ENCODE measurements at places on chromosomes 5 and 9.

GRCh38 chr5:45098483-45098882, 289.7 kb downstream of the MRPS30 start:
- DNase-seq, result no peak

DNA sequence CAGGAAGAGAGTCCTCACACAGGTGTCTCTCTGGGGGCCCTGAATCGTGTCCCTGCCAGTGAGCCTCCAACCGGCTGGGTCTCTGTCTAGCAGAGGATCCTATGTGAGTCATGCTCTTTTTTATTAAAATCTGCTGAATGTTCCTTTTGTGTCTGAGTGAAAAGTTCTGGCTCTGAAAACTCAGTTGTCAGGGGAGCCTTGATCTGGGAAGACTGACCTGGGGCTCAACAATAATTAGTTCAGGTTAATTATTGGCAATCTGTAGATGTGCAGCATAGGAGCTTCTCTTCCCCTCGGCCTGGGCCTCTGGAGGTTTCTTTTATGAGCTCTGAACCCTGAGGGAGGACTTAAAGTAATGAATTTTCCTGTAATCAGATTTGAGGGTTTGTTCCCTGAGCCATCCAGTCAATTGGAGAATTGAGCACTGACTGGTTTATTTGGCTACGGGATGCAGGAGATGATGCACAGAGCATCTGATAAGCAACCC, 45.2 kb downstream of the ALG2 start:
- DNase-seq, result no peak

- DNase-seq, result no peak
Measured at GRCh38 chr9:101469026-101469425, 33.5 kb upstream of the ALDOB start.

DNA sequence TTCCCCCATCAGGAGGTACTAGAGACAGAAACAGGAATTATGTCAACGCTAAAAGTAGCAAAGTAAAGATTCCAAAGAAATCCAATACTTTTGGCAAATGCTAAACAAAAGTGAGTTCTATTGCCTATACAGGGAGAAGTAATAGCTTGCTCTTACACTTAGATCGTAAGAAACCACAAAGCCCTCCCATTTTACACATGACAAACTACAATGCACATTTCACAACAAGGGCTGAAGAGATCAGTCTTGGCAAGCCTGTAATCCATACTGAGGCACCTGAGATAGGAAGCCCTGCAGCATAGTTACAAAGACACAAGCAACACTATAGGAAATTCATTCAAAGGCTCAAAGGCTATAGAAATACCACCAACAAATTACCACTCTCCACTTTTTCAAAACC, 7.7 kb downstream of the HNRNPK start:
- no peak for DNase-seq

GRCh38 chr5:126395198-126395597, 28.0 kb upstream of the GRAMD2B start:
- DNase-seq, result peak; percentile 73

DNA sequence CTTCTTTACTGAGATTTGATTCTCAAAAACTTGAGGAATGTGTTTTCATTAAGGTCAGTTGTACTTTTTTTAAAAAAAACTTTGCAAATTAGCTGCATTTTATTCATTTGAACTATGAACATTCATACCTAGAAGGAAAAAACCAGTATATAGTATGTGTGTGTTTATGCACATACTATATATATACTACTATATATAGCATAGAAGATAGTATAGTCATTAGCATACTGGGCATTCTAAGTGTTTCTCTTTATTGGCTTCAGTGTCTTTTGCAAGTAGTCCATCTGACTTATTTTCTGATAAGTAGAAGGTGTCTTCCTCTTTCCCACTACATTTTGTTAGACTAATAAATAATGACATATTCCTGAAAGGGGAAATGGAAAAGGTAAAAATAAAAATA, 33.0 kb downstream of the ELOVL7 start:
- no peak for DNase-seq

- DNase-seq, result no peak
Measured at GRCh38 chr5:61687371-61687770, 355.3 kb downstream of the ZSWIM6 start.

DNA sequence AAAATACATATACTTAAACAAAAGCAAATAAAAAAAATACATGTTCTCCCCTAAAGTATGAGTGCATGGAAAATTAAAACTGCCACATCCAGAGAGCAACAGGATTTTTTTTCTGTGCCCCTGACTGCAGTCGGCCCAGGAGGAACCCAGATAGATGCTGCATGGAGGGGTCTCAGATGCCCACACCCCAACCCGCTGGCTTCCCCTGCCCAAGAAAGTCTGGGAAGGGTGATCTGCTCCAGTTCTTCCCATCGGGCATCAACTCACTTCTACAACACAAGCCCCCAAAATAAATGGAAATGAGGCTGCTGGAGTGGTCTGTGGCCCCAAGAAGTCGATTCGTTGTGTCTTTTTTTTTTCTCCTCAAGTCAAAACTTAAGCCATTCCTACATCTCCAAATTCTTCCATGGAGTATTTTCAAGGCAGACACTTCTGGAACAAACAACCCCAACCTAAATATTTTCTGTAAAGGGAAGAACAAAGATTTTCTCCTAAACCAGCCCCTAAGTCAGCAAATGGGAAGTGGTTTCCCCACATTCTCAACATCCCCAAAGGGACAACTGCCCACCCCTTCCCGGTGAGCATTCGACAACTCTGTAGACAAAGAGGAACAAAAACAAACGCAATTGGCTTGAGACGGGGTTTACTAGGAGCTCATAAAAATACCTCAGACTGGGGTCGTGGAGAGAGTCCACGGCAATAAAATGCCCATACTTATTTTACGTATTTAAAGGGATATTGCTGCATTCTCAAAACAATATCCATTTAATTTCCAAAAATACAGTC, 46.7 kb downstream of the ROR2 start:
- DNase-seq, result no peak

DNA sequence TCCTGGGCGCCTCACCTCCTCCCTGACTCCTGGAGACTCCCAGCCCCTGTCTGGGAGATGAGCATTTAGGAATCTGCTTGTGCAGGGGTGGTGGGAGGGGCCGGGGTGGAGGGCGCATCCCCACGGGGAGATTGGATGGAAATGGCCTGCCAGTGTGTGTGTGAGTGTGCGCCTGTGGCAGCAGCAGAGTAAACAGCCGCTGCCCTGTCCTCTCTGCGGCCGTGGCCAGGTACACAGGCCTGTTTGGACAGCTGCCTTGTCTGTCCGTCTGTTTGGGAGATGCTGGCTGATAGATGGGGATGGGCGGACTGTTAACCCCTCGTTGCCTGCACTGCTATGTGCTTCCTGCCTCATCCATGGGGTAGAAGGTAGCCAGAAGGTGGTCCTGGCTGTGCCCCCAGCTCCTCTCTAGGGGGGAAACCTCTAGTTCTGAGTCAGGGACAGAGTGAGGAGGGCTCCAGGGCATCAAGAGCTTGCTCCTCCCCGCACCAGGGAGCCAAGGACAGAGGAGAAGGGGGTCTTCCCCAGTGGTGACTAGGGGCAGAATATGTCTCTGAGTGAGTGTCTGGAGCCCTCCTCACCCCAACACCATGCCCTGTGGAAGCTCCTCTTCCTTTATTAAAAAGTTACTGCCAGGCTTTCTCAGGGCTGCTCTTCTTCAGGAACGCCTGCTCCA, 60.1 kb downstream of the LMX1B start:
- DNase-seq, result no peak

GRCh38 chr5:64595031-64595855, 89.4 kb downstream of the RGS7BP start:
- no peak for DNase-seq

- no peak for DNase-seq
Measured at GRCh38 chr5:68465934-68466551, 250.5 kb downstream of the PIK3R1 start.

DNA sequence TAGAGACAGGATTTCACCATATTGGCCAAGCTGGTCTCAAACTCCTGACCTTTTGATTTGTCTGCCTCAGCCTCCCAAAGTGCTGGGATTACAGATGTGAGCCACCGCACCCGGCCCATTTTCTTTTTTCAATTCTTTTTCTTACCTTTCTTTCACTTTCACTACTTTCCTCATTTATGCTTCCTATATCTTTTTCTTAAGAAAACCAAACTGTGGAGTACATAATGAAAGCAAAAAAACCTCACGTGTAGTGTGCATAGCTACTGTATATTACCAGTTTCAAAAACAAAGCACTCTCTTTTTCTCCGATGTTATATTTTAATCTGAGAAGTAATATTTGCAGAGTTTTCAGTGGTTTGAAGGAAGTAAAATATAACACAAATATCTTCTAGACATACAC, 8.0 kb upstream of the CAST start:
- no peak for DNase-seq

DNA sequence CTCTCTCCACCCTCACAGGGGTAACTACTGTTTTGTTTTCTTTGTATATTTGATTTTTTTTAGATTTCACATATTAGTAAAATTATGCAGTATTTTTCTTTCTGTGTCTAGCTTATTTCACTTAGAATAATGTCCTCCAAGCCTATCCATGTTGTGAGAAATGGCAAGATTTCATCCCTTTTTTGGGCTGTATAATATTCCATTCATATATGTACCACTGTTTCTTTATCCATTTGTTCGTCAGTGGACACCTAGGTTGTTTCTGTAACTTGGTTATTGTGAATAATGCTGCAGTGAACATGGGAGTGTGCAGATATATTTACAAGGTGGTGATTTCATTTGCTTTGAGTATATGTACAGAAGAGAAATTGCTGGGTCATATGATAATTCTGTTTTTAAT, 144.0 kb upstream of the CHD1 start:
- no peak for DNase-seq

DNA sequence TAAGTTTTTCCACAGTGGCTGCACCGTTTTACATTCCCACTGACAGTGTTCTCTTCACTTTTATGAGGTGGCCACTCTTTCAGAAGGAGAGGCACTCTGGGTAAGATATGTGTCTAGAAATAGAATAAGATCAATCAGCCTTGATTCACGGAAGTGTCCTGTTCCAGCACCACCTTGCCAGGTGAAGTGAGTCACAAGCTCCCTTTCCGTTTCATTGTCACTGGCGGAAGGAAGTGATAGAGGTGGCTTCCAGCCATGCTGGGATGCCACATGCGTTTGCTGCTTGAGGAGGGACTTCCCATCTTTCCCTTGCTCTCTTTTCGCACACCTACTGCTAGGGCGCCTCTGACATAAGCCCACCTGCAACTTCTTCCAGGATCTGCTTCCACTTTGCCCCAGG, 217.1 kb downstream of the PIK3R1 start:
- no peak for DNase-seq

- no peak for DNase-seq
Measured at GRCh38 chr9:82263619-82264018, 275.0 kb downstream of the SPATA31D1 start.

DNA sequence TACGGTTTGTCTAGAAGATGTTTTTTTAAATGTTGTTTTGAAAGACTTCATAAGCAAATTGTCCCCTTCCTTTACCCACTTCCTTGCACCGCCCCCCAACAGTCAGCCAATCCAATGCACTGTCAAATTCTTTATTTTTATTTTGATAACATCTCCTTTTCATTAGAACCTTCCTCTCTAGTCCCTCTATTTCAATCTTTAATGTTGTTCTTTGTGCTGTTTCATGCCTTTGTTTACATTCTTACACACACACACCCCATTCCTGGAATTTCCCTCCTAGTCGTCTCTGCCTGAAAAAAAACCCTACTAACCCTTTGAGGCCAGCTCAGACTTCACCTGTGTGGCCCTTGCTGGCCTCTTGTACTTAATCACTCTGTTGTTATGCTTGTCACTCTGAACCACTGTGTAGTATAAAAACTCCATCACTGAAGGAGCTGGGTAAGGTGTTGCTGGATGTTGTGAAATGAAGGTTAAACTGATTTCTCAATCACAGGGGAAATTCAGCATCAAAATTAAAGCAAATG, 133.4 kb downstream of the UGCG start:
- peak; percentile 72 for DNase-seq

- DNase-seq, result no peak
Measured at GRCh38 chr5:27706832-27707231, 668.4 kb upstream of the CDH9 start.

DNA sequence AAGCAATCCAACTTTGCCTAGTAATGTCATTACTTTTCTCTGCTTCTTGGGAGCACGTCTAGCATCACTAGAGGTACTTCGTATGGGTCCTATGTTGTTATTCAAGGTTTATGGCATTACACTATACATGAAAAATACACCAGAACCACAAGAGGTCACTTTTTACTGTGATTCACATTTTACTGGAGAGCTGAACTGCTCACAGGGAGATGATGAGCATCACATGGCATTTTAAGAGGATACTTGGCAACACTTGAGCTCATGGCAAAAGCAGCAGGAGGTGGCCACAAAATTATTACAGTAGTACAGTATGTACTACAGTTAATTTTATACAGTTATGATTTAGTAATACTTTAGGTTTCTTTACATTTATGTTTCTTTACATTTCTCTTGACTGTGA, 223.4 kb downstream of the PARP8 start:
- DNase-seq, result no peak

- DNase-seq, result peak; percentile 23
Measured at GRCh38 chr9:112009656-112010055, 113.0 kb downstream of the UGCG start.

DNA sequence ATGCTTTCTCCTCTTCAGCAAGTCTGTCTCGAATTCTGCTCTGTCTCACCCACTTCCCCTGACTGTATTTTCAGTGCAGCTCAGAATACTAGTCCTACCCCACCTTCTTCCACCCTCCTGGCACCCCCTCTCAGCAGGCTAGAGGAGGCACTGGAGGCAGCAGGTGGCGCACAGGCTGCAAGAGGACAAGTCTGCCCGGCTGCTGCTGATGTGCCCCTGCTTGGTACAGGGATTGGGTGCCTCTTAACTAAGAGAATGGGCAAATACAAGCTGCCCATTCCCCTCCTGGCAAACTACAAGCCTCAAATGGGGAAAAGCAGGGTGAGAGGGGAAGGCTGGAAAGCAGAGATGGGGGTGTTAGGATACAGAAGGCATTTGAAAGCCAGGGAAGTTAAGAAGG, 5.1 kb downstream of the TLN1 start:
- DNase-seq, result peak; percentile 68

DNA sequence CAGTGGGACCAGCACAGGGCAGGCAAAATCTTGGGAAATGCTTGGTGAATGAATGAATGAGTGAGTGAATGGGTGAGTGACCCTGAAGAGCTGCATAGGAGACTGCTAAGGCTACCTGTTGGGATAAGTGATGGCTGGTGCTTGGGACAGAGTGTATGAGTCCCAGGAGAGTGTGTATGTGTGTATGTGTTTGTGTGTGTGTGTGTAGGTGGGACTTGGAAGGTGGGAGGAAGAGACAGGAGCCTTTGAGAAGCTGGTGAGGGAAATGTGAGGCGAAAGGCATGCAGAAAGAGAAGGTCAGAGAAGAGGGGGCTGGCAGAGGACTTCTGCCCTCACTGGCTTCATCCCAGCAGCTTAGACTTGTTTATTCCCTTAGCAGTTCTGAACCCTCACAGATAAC, 33.3 kb upstream of the FOXE1 start:
- DNase-seq, result no peak

GRCh38 chr5:173472164-173472563, 143.9 kb upstream of the STC2 start:
- peak; percentile 98 for DNase-seq

DNA sequence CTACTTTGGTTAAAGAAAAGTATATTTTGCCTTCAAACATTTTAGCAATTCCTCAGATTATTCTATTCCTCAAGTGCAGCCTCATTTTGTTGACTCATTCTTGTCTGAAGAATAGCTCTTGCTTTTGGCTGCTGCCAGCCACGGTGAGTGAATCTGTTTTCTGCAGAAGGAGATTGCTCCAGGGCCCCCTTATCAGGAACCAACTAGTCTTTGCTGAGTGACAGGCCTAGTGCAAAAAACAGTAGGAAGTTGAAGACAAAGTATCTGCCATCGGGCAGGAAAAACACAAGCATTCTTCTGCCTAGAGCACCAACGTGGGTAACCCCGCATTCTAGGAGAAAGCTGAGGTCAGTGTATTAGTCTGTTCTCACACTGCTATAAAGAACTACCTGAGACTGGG, 42.3 kb downstream of the ZNF883 start:
- no peak for DNase-seq
